Epithelial cell of umbilical artery (primary cell): ENCODE measurements at places on chromosomes 11 and 22. TPM values are rescaled to one million over a fixed set of nuclear protein-coding genes. Genes with fewer than 3 reads are reported as not detected.

SHISA8 gene
- not detected in 2 replicates for total RNA-seq

KRTAP5-8 gene
- total RNA-seq = not detected in 2 replicates

DNAJB7 gene
- total RNA-seq = not detected in 2 replicates

FGF4 gene
- not detected in 2 replicates for total RNA-seq
